Effector memory CD4-positive, alpha-beta T cell (primary cell): ENCODE measurements at places on chromosomes 16 and 17.

DNA sequence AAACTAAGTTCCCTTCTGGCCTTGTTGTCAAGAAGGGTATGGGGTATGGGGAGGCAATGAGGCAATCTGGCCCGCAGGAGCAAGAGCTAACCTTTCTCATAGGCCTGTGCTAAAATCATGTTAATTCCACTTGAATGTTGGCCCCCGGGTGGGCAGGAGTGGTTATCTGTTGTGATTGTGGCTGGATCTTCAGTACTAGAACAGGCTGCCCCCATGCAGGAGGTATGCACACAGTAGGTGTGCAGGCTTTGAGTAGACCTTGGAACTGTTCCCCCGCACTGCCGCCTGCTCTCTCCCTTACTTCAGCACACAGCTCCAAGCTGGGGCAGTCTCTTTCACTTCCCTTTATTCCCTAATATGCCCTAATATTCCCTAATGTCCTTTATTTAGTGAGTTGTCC lies 52.4 kb upstream of the TANGO6 start:
- DNase-seq = no peak

GRCh38 chr16:10408824-10409381 lies 23.0 kb downstream of the ATF7IP2 start:
- no peak for DNase-seq

DNA sequence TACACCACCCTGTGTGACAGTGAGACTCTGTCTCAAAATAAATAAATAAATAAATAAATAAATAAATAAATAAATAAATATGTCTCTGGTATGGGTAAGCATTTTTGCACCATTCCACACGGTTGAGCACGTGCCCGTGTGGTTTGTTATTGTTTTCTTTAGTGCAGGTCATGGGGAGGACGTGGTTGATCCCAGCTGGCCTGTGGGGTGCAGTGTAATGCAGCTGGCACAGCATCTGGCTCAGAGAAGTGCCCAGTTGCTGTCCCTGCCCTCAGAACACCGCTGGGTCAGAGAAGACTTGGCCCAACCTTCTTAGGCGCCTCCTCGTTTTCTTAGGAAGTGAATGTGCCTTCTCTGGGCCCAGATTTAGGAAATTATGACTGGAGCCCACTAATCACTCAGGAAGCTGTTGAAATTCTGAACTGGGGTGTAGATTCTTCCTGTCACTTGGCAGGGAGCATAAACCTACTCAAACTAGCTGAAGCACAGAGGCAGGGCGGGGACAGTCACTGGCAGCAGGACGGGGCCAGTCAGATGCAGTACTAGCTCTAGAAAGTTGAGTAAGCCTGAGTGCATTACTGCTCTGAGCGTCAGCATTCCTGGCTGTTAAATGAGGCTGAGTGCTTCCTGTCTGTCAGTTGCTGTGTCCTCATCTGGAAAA lies 85.9 kb downstream of the SNX29 start:
- no peak for DNase-seq

- no peak for DNase-seq
Observed at GRCh38 chr17:3867606-3868005, 21.6 kb upstream of the NCBP3 start.

GRCh38 chr17:13490427-13490826 lies 111.3 kb downstream of the HS3ST3A1 start:
- DNase-seq = no peak

GRCh38 chr16:73050201-73051099 lies 2.5 kb upstream of the ZFHX3 start:
- no peak for DNase-seq

DNA sequence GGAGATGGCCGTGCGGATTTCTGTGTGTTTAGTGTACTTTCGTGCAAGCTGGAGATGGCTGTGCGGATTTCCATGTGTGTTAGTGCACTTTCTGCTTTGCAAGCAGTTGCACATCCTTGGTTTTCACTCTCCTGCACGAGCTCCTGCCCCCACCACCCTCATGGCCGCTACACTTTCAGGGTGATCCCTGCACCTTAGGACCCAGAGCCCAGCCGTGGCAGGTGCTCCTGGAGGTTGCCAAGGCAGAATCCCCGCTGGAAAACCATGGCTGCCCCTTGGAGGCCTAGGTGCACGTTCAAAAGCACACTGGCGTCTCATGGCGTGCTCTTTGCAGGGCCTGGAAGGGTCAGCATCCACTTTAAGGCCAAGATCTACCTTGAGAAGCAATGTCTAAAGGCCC lies 311.0 kb upstream of the TNRC6C start:
- DNase-seq = no peak

DNA sequence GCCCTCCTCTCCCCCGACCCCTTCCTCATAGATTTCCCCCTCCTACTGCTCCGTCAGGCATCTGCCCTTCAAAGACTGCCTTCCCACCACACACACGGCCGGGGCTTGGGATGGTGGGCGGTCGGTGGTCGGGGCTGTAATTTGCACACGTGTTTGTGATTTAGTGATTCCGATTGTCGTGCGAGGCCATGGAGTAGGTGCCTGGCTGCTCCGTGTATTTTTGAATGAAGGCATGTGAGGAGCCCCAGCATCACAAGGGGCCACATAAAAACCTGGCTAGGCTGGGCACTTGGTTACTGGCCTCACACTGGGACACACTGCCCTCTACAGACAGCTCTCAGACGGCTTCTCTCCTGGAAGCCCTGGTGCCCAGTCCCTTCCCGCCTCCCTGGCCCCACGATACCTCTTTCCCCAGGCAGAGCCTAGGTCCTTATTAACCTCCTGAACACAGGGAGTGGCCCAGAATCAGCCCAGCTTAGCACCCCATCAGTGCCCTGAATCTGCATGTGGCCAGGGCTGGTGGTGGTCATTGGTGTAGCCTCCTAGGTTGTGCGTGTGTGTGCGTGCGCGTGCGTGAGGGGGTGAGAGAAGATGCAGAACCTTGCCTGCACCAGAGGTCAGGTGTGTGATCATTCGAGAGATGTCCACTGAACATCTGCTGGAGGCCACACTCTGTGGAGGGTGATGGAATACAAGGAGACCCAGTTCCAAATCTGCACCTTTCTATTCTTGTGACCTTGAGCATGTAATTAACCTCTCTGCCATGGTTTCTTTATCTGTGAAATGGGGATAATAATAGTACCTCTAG lies 1.3 kb upstream of the SOCS1 start:
- peak; percentile 28 for DNase-seq

- DNase-seq = no peak
Observed at GRCh38 chr16:81815429-81815766, 36.3 kb downstream of the PLCG2 start.

GRCh38 chr16:17567455-17567854 lies 96.7 kb upstream of the XYLT1 start:
- DNase-seq = no peak

- DNase-seq = no peak
Observed at GRCh38 chr17:59804901-59805465, 87.8 kb downstream of the TUBD1 start.

GRCh38 chr17:51214920-51215319 lies 44.9 kb downstream of the MBTD1 start:
- DNase-seq = no peak

DNA sequence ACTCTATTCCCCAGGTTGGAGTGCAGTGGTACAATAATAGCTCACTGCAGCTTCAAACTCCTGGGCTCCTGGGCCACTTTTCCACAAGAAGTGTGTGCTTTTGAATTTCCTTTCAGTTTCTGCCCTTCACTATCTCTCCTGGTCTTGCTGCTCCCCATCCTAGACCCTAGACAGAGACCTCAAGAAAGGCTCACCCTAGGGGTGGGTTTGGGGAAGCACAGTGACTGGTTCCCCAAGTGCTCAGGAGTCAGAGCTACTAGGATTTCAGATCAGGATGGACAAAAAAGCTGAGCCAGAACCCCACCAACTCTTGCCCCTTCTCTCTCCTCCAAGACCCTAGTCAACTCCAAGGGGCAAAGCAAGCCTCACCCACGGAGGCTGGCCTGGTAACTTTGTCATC lies 1.6 kb upstream of the SEBOX start:
- DNase-seq = no peak

DNA sequence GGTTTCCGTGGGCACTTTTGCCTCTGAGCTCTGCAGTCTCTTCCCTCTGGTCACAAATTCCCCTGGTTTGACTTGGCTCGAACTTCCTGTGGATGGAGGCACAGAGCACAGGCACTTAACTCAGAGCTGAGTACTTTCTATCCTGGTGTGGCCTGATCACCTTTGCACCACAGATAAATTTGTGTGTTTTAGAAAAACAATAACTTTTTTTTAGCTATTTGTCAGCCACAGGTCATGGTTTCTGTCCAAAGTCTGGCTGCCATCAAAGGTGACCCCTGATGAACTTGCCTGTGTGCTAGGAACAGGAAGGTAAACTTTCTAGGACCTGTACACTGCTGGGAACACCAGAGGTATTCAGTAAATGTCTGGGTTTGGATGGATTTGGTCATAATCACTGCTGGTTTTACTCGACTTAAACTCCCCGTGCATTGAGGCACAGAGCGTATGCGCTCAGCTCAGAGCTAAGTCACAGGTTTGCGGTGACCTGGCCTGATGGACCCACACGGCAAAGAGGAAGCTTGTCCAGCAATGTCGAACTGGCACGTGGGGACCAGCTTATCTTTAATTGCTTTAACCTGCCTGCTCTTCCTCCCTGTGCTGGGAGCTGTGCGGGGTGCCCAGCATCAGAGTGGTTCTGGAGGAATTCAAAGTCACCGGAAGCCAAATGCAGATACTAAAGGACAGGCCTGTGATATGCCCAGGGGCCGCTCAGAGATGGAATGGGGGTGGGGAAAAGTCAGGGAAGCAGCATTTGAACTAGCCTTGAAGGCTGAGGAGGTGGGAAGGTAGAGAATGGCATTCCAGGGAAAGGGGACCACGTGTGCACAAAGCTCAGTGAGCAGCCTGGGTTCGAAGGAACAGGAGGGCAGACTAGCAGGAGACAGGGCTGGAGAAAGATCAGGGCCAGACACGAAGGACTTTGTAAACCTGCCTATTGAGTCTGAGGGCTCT lies 12.9 kb downstream of the SLC13A5 start:
- DNase-seq = no peak

GRCh38 chr17:58702045-58702476 lies 9.7 kb downstream of the RAD51C start:
- DNase-seq = no peak

DNA sequence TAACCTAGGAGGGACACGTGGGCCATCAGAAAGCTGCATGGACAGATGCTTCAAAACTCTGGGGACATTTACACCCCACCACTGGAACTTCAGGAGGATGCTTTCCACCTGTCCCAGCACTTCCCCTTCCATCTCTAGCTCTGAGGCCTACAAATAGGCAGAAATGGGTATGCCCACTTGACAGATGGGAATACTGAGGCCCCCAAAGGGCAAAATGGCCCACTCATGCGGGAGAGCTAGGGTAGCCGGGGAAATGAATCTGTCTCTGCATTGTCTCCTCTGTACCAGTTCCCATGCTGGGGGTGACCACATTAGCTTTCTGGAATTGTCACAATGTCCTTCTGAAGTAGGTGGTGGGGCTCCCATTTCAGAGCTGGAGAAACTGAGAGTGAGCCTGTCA lies 592.1 kb upstream of the CDH5 start:
- no peak for DNase-seq

DNA sequence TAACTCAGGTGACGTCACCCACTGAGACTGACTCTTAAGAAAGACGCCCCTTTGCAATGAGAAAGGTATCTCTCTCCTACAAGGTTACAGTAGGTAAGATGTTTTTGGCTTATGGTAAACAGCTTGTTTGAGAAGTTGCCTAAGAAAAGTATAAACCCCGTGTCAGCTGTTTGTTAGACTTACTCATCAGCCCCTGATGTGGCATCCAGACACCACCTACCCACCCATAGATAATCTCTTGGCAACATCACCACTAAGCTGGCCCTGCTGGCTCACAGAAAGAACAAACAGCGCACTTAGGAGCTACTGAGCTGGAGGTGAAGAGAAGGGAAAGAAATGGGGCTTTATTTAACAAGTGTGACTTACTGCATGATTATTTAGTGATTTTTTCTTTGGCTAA lies 121.0 kb downstream of the PARN start:
- DNase-seq = no peak

GRCh38 chr16:68105611-68106010 lies 20.4 kb downstream of the NFATC3 start:
- no peak for DNase-seq

DNA sequence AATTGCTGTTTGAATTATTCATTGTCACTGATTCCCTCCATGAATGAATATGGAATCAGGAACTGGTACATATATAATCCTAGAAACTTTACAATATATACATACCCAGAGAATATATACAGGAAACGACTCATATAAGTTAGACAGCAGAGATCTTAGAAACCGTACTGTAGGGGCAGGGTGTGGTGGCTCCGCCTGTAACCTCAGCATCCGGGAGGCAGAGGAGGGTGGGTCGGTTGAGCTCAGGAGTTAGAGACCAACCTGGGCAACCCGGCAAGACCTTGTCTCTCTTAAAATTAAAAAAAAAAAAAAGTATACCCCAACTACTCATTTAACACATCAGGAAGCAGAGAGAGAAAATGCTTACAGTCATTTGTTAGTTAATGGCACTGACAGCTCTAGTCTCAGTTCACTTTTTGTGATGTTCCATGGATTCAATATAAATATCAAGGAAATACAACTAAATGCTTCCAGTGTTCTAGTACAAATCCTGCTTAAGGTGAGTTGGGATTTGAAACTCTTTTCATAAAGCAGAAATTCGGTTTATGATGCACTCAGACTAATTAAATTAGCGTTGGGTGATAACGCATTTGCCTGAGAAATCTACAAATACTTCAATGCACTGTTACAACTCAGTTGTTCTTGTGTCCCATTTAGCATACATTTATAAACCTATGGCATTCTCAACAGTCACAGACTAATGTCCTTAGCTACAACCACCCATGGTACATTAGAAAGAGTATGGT lies 5.6 kb downstream of the GLG1 start:
- peak; percentile 54 for DNase-seq

- no peak for DNase-seq
Observed at GRCh38 chr16:67714522-67714921, 4.6 kb downstream of the GFOD2 start.

GRCh38 chr17:28929787-28930186 lies 21.5 kb downstream of the PHF12 start:
- no peak for DNase-seq

GRCh38 chr17:6711681-6712057 lies 1.5 kb downstream of the SLC13A5 start:
- DNase-seq = no peak

DNA sequence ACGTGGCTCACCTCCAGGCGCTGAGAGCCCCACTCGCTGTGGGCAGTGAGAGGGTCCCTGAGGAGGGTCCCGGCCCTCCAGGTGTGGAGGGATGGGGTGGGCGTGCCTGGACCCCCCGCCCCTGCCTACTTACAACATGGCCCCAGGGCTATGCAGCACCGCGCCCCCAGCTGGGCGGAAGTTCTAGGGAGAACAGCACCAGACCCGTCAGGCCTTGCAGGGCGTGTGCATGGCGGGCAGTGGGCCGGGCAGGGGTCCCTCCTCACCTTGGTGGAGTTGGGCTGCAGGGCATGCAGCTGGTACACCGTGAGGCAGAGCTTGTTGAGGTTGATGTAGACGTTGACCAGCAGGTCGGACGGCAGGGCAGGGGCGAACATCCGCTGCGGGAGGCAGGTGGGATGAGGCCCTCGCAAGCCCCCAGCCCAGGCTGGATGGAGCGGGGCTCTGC lies 2.7 kb downstream of the SMIM22 start:
- DNase-seq = no peak

DNA sequence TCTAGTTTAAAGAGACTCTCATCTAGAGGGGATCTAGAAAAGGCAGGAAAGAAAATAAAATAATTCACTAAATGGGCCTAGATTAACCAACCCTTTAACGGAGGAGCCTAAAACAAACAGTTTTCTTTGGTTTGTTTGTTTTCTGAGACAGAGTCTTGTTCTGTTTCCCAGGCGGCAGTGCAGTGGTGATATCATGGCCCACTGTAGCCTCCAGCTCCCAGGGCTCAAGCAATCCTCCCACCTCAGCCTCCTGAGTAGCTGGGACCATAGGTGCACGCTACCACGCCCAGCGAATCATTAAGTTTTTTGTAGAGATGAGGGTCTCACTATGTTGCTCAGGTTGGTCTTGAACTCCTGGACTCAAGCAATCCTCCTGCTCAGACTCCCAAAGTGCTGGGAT lies 122.3 kb upstream of the TOB1 start:
- no peak for DNase-seq
